ENCODE measurements at places on chromosomes 7 and 10. TPM values are rescaled to one million over a fixed set of nuclear protein-coding genes. Genes with fewer than 3 reads are reported as not detected.

The RELN gene
- not detected for polyA plus RNA-seq

The INHBA gene
- not detected for polyA plus RNA-seq

The ALOX5 gene
- 15.3 TPM for polyA plus RNA-seq

The TAX1BP1 gene
- 112 TPM for polyA plus RNA-seq

The SH2D4B gene
- polyA plus RNA-seq = not detected

The FAM25G gene
- polyA plus RNA-seq = not detected

The IFIT1B gene
- not detected for polyA plus RNA-seq

Measured in CD4-positive, alpha-beta memory T cell (primary cell).